ENCODE measurements at places on chromosomes 12 and 14.
A peak's percentile ranks its signal among the peaks of the same experiment; 100 is the strongest.

- DNase-seq, result no peak
Measured at GRCh38 chr12:67650388-67651131, 2.0 kb downstream of the DYRK2 start.

GRCh38 chr14:53048631-53049030 lies 97.8 kb upstream of the FERMT2 start:
- no peak for DNase-seq

- DNase-seq, result peak; percentile 27
Measured at GRCh38 chr14:60723116-60723906, 840 bp downstream of the SIX4 start.

- no peak for DNase-seq
Measured at GRCh38 chr12:90978117-90978770, 23.3 kb upstream of the CCER1 start.

- no peak for DNase-seq
Measured at GRCh38 chr14:95406756-95407277, 87.1 kb upstream of the CLMN start.

- no peak for DNase-seq
Measured at GRCh38 chr12:53729644-53730043, 2.4 kb upstream of the CALCOCO1 start.

GRCh38 chr14:78363008-78363407 lies 192.8 kb downstream of the NRXN3 start:
- DNase-seq, result no peak
